Anterior cingulate cortex (tissue), 58 donors: ENCODE measurements at places on chromosomes 11 and 22.

GRCh38 chr22:23065069-23065451, 5.3 kb upstream of the GNAZ start:
- DNase-seq: no peak

GRCh38 chr11:88594274-88594950, 256.9 kb upstream of the CTSC start:
- DNase-seq: no peak

DNA sequence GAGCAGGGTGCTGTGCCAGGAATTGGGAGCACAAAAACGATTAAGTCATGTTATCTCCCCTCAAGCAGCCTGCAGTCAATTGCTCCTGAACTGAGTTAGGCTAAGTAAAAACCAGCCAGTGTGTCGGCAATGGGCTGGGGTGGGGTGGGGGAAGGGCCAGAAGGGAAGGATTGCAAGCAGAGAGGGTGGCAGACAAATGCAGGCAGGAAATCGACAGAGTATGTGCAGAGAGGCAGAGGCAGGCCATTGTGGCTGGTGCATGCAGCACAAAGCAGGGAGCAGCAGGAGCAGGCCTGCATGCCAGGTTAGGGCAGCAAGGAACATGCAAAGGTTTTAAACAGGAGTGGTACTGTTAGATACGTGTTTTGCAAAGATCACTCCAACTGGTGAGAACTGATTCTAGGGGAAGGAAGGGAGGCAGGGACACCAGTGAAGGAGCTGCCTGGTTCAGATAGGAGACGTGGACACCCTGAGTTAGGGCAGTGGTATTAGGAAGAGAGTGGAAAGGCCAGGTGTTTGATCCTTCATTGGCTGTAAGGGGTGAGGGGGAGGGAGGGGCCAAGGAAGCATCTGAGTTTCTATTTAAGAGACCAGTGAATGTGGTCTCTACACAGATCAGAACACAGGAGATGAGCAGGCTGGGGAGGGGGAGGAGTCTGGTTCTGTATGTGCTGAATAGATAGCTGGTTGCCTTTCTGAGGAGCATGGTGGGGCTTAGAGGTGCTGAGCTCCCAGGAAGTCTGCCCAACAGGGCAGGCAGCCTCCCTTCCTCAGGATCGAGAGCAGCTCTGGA, 70.8 kb upstream of the PHOX2A start:
- no peak for DNase-seq

DNA sequence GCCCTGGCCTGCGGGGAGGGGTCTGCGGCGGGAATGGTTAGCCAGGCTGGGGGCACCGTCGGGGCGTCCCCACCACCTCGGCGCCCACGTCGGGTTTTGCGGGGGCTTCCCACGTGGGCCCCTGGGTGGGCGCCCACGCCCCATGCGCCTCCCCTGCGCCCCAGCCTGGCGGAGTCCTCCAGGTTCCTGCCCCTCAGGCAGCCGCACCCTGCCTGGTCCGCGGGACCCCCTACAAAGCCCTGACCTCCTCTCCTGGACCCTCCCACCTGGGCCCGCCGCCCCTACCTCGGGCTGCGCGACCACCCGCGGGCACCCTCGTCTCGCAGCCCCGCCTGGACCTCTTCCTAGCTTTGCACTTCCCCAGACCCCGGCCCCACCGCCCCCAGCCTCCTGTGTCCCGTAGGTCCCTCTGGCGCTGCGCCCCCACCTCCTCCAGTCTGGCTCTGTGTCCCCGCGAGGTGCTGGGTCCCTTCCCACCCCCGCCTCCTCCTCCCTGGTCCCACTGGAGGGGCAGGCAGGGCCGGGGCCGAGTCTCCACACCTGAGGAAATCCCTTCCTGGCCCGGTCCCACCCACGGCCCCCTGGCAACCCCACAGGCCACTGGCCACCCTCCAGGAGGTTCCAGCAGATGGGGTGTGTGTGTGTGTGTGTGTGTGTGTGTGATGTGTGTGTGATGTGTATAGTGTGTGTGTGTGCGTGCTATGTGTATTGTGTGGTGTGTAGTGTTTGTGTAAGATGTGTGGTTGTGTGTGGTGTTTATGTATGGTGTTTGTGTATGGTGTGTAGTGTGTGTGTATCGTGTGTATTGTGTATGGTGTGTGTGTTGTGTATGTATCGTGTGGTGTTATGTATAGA, 11.8 kb downstream of the PIM3 start:
- DNase-seq: no peak

- DNase-seq: no peak
These were observed 1285.5 kb downstream of the TBC1D22A start for GRCh38 chr22:48047722-48048500.

DNA sequence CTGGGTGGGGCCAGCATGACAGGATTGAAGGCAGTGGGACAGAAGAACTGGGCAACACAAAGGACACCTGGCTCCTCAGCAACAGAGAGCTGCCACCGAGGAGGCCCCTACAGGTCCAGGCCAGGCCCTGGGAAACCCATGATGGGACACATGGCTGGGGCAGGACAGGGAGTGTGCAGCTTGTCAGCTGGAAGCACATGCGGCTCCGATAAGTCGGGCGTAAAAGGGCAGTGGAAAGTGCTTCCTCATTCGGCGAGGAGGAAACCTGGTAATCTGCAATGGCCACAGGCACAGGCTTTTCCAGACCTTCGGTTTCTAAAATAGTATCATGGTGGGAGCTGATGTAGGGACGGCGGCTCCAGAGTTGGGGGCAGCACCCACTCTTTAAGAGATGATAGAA, 16.5 kb downstream of the GNAZ start:
- no peak for DNase-seq

- DNase-seq: no peak
These were observed 75.4 kb upstream of the KCNQ1OT1 start for GRCh38 chr11:2775083-2775625.

DNA sequence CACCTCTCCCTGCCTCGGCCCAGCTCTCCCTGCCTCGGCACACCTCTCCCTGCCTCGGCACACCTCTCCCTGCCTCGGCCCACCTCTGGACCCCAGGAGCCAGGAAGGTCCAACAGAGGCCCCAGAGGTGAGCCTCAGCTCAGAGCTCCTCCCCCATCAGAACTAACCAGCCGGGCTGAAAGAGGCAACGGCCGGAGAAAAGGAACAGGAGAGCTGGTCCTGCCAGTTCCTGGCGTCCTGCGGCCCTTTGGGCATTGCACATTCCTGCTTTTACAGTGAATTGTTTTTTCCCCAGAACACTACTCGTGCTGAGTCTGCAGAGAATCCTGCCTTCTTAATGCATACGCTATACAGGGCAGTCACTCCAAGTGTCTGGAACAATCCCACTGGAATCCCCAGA, 45.8 kb downstream of the LMO1 start:
- DNase-seq: no peak

DNA sequence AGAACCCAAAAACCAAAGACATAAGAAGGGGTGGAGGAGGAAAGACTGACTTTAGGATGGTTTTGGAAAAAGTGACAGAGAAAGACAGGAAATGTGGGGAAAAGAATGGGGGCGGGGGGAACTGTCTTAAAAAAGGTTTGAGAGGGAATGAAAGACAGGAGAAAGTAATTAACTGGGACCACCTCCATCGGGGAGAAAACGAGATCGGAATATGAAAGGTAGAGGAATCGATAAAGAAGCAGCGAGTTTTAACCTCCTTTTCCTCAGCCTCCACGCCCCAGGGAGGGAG, 524 bp downstream of the MTMR2 start:
- DNase-seq: no peak

DNA sequence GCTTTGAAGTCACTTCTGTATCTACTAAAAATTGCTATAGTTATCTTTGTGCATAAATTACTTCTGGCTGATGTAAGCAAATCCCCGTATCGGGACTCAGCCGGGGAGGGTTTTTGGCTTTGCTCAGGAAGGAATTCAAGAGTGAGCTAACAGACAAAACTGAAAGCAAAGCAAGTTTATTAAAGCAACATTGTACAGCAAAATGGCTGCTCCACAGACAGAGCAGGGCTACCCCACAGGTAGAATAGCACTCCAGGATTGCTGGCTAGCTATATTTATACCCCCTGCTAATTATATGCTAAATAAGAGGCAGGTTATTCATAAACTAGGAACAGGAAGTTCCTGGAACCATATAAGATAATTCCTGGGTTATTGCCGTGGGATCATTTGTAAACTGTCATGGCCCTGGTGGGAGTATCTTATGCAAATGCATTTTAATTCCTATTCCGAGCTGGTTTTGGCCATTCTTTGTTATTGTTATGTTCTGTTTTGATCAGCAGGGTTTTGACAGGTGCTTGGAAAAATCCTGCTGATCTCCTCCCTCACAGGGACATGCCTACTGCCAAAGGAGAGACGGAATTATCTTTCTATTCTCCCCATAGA, 15.2 kb downstream of the MIF start:
- peak; percentile 6 for DNase-seq

GRCh38 chr11:127670374-127671119, 670.0 kb upstream of the KIRREL3 start:
- no peak for DNase-seq

GRCh38 chr11:63687845-63688244, 6.5 kb downstream of the RTN3 start:
- no peak for DNase-seq
